T-cell (primary cell): ENCODE measurements at places on chromosomes 4 and X. TPM values are rescaled to one million over a fixed set of nuclear protein-coding genes. Genes with fewer than 3 reads are reported as not detected.

DNA sequence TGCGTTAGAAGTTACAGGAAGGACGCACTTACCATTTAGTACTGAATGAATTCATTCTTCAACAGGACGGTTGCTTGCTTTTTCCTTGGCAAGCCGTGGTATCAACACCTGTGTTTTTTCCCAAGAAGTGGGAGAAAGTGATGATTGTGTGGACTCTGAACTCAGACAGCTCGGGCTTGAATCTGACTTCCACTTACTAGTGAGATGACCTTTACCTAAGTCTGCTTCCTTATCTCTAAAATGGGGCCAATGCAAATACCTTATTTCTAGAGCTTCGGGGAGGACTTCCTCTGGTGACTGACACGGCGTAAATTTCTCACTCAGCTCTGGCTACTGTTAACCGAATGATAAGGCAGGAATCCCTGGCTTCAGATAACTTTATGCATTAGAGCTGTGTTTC, 146.8 kb upstream of the RBPJ start:
- no peak for DNase-seq
- no peak overlapping the region for H3K4me3 ChIP-seq
- no peaks in the 10 kb centered on the region for H3K36me3 ChIP-seq
- H3K27me3 ChIP-seq: peaks cover 5% of the 10 kb centered on the region
- H3K27ac ChIP-seq: no peak overlapping the region

GRCh38 chr4:164379694-164380093, 374.2 kb upstream of the SMIM31 start:
- no peaks in the 10 kb centered on the region for H3K36me3 ChIP-seq
- no peaks in the 10 kb centered on the region for H3K4me1 ChIP-seq
- no peak overlapping the region for H3K4me3 ChIP-seq
- peaks cover 16% of the 10 kb centered on the region for H3K27me3 ChIP-seq

GRCh38 chr4:106830879-106831278, 205.2 kb downstream of the DKK2 start:
- DNase-seq: no peak
- H3K4me3 ChIP-seq: no peak overlapping the region
- H3K27me3 ChIP-seq: no peaks in the 10 kb centered on the region
- H3K36me3 ChIP-seq: no peaks in the 10 kb centered on the region
- H3K4me1 ChIP-seq: no peaks in the 10 kb centered on the region
- no peak overlapping the region for H3K27ac ChIP-seq

GRCh38 chr4:127055357-127055756, 577.4 kb upstream of the INTU start:
- H3K4me1 ChIP-seq: no peaks in the 10 kb centered on the region
- H3K36me3 ChIP-seq: no peaks in the 10 kb centered on the region
- H3K27ac ChIP-seq: no peak overlapping the region

GAGE12F gene
- total RNA-seq: 0.64 TPM

NSUN7 gene
- total RNA-seq: 0.73 TPM

POLN gene
- 2.6 TPM for total RNA-seq
